Midbrain (tissue), 1 donor: ENCODE measurements at places on chromosomes 2 and 18.

DNA sequence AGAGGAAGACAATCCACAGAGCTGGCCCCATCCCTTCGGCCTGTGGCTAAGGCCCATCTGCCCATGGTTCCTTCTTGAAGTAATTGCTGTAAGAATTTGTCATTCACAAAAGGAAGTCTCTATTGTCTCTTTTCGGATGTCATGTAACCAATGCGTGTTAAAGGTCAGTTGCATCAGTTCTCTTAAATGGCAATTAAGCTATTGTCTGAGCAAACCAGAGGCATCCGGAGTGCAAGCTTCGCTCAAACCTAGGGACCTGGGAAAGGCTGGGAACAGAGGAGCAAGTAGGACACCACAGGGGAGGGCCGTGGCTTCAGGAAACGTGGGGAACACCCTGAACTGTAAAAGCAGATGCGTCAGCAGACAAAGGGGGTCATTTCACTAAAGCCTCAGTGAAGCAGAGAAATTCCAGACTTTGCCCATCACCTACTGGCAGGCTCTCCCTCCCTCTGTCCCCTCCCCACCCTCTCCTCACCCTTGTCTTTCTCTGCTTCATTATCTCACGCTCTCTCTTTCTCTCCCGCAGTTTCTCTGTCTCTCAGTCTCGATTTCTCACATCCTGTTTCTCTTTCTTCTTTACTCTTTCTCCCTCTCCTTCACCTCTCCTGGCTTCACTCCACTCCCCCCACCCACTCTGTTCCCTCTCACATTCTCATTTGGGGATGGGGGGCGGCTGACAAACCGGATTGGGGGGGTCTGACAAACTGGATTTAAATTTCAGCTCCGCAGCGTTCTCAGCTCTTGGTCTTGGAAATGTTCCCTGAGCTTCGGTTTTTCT lies 204.6 kb upstream of the TNP1 start:
- DNase-seq = no peak

- DNase-seq = no peak
These were observed 141.8 kb upstream of the ALKAL2 start for GRCh38 chr2:429575-430254.

DNA sequence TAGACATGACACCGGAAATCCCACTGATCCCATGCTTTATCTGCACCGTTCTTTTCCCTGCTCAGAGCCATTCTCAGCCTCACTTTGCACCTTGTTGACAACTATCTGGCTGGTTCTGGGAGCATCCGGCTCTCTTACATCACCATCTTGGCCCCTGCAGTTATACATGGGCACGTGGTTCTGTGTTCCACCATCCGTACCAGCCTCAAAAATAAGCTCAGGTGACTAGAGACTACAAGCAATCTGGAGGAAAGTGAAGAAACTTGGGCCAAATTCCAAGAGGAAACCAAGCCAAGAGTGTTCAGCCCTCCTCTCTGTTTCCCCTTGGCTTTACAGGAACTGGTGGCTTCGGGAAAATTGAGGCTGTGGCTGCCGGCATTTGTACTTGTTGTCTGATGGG lies 244.6 kb upstream of the ACVR2A start:
- DNase-seq = no peak

DNA sequence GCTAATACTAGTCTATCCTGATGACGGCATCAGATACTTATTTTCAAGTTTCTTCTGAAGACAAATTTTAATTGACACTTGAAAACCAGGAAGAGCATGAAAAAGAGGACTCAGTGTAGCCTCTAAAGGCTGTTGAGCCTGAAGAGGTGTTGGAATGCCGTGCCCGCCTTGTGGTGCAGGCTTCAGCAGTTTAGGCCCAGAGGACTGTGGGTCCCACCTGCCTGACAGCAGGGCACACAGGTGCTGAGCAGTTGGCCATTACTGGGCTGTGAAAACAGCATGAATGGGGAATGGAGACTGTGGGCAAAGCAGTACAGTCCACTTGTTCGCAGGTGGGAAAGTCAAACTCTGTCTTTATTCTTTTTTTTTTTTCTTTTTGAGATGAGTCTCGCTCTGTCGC lies 49.8 kb upstream of the THOC1 start:
- DNase-seq = no peak

DNA sequence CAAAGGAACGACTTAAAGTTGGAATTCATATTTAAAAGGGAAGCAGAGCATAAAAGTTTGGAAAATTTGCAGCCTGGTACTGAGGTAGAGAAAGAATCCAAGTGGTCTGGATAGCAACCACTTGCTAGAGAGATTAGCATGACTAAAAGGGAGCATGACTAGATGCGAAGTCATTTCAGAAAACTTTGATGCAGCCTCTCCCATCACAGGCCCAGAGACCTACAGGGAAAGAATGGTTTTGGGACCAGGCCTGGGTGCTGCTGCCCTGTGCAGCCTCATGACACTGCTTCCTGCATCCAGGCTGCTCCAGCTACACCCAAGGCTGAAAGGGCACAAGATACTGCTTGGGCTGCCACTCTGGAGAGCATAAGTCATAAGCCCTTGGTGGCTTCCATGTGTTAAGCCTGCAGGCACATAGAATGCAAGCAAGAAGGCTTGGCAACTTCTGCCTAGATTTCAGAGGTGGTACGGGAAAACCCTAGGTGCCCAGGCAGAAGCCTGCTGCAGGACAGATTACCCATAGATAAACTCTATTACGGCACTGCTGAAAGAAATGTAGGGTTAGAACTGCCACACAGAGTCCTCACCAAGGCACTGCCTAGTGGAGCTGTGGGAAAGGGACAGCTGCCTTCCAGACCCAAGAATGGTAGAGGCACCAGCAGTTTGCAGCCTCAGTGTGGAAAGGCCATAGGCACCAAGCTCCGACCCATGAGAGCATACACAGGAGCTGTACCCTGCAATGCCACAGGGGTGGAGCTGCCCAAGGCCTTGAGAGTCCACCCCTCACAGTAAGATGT lies 12.6 kb upstream of the CHN1 start:
- DNase-seq = no peak

GRCh38 chr2:67797801-67798540 lies 264.8 kb downstream of the C1D start:
- no peak for DNase-seq

- no peak for DNase-seq
These were observed 201.1 kb upstream of the HDAC4 start for GRCh38 chr2:239601880-239602279.
